ENCODE measurements at places on chromosomes 2 and 18.

GRCh38 chr2:148906124-148906523, 31.1 kb downstream of the KIF5C start:
- DNase-seq = no peak

DNA sequence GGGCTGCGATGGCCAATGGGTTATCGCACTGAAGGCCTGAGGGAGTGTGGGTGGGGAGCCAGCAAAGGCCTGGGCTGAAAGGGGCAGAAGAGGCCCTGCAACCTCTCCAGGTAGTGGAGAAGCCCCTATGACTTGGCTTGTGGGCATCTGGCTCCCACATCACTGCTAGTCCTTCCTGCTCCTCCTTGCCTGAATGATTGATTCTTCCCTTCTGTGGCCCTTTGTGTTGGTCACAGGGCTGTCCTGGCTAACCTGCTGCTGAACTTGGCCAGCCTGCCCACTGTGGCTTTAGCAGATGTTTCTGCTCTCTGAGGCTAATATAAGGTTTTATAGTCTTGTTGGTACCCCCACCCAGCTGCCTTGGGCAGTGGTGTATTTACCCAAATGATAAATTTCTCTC, 136.2 kb upstream of the ALPP start:
- no peak for DNase-seq

GRCh38 chr18:6521803-6522418, 107.2 kb upstream of the L3MBTL4 start:
- DNase-seq = peak; percentile 17

DNA sequence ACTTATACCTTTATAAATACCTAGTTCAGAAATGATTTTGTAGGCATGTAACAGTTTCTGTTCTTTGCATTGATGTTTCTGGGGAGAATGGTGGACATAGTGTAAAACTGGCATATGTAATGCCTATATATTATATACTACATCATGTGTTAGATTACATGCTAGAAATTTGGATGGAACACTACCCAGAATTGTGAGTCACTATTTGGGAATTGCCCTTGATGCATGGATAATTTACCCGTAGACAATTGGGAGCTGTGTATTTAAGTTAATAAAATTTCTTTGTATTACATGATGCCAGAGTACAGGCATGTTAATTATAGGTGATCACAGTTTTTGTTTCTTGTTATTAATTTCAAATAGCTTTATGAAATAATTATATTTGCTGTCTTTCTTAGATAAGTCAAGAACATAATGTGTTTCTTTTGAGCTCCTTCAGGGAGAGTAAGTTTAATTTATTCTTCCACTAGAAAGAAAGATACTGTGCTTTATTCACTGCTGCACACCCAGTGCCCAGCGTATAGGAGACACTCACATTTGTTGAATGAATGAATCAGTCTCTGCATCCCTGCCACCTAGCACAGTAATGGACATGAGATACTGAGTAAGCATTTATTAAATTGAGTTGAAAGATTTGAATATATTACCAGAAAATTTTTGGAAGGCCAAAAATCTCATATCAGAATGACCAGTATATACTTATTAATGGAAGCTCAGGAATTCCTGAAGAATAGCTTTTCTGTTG, 16.9 kb downstream of the ACSL3 start:
- DNase-seq = no peak

- DNase-seq = no peak
These were observed 194.3 kb downstream of the MTX2 start for GRCh38 chr2:176463546-176463945.

Data from HL-60 (cell line).